ENCODE measurements at places on chromosomes 3 and 15.

DNA sequence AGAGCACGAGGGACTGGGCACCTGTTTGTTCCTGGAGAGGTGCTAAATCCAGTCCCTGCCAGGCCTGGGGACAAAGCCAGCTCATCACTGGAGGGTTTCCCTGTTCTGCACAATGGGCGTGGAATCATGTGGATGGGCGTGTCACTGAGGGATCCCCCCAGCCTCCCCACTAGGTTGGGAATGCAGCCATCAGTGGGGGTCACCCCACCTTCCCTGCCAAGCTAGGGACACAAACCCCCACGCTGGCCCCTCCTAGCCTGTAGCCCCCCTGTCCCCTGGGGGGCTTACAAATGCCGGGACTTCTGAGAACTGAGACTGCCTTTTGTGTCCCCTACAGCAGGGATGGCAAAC lies 61.9 kb downstream of the NSMCE3 start:
- DNase-seq = no peak

DNA sequence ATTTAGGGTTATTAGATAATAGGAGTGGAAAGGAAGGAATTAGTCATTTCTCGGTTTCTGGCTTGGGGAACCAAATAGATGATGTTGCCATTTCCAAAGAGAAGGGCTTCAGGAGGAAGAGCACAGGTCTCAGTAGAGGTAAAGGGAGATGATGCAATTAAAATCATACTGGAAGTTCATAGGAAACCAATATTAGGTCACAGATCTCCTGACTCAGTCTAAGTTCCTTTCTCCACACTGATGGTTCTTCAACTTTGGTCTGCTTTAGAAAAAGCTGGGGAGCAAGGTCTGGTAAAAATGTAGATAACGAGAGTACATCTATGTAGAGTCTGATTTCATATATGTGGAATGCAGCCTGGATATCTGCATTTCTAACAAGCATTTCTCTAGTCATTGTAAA lies 130.9 kb downstream of the POLQ start:
- DNase-seq = no peak

DNA sequence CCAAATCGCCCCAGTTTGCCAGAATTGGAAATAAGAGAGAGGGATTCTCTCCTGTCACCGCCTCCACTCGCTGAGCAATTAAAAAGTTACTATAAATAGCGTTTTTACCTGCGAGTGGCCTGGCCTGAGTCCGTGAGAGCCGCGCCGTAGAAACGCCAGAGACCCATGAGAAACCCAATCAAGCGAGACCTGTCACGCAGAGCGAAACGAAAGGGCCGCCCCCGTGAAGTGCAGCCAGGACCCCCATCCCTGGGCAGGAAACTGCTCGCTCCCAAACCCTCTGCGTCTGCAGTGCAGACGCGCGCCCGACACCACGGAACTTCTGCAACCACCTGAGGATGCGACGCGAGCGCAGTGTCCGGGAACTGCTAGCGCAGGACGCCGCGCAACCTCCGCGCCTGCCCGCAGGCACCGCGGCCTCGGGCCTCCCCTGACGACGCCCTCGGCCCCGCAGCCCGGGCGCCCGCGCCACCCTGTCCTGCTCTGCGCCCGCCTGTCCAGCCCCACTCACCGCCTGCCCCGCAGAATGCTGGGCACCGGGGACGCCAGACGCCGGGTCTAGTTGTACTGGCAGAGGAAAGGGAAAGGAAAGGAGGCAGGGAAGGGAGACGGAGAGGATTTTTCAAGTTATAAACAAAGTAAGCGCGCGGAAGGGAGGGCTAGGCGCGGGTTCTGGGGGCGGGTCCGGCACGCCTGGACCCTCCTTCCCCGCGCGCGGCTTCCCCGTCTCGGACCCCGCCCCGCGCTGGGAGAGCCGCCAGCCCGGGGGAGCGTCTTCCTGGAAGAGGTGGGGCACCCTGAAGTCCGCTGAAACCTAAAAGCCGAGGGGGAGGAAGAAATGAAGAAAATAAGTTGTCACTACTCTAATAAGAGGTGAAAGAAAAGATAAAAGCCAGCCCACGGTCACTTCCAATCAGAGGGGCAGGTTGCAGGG lies at the start of gene PLSCR4:
TSS of gene PLSCR4 (minus strand) at position 657 of the 934 bp plus-strand sequence. CDS start 29,034 bp downstream, outside the sequence.
- peak; percentile 27 for DNase-seq

- peak; percentile 72 for DNase-seq
Measured at GRCh38 chr15:59138243-59138642, 33.3 kb downstream of the CCNB2 start.

DNA sequence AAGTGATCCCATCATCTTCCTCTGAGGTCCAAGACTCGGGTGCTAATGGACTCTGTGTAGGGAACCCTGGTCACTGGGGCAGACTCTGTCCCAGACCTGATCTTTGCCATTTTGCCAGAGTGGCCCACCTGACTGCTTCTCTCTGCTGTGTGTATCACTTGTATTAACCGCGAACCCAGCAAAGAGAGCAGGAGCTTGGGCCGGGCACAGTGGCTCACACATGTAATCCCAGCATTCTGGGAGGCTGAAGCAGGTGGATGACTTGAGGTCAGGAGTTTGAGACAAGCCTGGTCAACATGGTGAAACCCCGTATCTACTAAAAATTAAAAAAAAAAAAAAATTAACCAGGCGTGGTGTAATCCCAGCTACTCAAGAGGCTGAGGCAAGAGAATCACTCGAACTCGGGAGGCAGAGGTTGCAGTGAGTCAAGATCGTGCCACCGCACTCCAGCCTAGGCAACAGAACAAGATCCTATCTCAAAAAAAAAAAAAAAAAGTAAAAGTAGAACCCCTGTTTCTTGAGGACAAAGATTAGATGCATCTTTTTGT lies 32.9 kb upstream of the CYP11A1 start:
- peak; percentile 56 for DNase-seq

DNA sequence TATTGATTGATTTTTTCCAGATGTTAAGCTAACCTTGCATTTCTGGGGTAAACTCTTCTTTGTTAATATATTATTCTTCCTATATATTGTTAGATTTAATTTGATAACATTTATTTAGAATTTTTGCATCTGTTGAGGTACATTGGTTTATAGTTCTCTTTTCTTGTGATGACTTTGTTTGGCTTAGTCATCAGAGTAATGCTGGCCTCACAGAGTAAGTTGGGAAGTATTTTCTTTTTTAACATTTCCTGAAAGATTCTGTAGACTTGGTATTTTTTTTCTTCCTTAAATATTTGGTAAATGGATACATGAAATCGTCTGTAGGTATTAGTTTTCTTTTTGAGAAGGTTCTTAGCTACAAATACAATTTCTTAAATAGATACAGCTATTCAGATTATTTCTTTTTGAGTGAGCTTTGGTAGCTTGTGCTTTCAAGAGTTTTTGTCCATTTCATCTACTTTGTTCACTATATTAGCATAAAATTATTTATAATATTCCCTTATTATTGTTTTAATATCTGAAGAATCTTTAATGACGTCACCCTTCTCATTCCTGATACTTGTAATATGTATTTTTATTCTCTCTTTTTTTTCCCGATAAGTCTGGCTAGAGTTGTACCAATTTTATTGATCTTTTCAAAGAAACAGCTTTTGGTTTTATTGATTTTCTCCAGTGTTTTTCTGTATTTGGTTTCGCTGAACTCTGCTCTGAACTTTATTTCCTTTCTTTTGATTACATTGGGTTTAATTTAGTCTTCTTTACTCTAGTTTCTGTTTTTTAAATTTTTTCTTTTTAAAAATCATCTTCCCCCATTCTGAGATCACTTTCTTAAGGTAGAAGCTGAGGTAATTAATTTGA lies 6.5 kb upstream of the HPS3 start:
- DNase-seq = no peak

DNA sequence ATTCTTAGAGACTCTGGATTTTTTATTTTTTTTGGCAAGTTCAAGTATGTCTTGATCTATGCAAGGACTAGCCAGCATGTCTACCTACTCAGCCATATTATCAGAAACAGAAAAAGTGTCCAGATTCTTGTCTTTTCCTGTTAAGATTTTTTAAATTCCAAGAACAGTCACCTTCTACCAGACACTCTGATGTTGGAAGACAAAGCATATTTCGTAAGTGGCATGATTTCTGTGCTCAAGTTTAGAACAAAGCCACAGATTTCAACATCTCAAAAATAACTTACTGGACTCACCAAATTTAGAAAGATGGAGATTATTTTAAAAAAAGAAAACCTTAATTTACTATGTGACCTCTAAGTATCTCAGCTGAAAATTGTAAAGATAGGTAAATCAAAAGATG lies 61.9 kb downstream of the GOLGA6L7 start:
- no peak for DNase-seq

DNA sequence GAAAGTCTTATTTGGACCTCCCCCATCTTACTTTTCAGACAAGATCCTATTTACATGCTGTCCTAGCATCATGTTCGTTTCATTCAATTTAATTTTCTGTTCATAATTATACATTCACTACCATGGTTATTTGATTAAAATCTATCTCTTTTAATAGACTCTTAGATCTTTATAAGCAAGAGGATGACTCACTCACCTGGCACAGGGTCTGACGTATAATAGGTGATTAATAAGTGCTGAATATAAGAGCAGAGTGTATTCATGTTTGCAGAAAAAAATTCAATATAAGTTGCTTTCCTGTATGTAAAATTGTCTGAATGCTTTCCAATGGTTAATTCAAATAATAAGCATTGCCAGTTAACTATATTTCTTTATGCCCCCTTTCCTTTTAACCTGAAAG lies 165.5 kb upstream of the CBLB start:
- no peak for DNase-seq

DNA sequence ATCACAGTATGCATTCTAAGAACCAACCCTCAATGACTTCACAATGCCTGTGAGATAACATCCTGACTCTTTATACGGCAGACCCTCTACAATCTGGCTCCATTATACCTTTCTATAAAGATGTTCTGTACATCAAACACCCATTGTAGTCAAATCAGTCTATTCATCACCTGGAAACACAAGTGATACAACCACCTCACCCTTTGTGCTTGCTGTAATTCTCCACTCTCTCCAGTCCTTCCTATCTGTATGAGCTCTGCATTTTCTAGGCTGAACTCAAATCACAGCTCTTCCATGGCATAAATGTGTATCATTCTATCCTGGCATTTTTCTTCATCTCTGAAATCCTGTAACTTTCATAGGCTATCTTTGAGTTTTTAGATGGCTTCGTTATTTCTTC lies 539.4 kb downstream of the GRM7 start:
- DNase-seq = no peak

- no peak for DNase-seq
Measured at GRCh38 chr3:138038725-138039462, 28.9 kb downstream of the CLDN18 start.

DNA sequence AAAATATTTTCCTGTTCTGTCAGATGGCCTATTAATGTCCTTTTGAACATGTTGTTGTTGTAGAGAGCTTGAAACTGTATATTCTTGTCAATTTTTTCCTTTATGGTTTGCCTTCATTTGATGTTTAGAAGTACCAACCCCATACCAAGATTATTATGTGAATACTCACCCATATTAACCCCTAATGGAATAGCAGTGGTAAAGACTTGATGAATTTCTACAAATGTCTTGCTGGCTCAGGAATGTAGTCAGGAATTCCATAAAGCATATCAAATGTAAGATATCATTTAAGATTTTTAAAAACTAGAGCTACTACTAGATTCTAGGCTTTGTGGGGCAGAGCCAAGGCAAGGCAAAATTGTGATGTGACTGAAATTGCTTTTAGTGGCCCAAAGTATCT lies 30.0 kb downstream of the MYO5A start:
- no peak for DNase-seq

DNA sequence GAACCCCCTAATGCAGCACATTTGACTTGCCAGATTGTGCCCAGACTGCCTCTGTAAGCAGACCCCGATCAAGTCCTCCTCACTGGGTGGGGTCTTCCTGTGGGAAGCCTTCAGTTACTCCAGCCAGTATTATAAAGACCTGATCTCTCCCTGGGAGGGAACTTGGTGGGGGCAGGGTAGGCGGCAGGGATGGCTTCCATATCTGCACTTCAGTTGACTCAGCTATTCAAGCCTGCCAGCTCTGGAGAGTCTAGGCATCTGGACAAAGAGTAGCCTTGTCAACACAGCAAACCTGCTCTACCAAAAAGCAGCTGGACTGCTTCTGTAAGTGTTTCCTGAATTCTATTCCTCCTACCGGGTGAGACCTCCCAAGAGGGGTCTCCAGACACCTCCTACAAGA lies 21.0 kb upstream of the SLC25A38 start:
- DNase-seq = no peak

DNA sequence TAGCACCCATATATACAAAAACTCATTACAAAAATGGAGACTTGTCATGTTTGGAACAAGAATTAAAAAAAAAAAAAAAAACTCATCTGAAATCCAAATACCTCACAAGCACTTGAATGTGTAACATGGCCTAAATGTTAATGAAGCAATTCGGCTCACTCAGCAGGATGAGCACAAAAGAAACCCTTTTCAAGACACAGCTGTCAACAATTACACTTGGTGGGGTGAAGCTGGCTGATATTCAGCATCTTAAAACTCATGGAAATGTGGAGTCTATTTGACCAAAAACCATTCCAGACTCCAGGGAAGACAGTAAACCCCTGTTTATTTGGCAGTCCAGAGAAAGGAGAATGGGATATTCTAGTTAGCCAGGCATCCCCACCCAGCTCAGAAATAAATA lies 205.4 kb upstream of the TSC22D2 start:
- no peak for DNase-seq

DNA sequence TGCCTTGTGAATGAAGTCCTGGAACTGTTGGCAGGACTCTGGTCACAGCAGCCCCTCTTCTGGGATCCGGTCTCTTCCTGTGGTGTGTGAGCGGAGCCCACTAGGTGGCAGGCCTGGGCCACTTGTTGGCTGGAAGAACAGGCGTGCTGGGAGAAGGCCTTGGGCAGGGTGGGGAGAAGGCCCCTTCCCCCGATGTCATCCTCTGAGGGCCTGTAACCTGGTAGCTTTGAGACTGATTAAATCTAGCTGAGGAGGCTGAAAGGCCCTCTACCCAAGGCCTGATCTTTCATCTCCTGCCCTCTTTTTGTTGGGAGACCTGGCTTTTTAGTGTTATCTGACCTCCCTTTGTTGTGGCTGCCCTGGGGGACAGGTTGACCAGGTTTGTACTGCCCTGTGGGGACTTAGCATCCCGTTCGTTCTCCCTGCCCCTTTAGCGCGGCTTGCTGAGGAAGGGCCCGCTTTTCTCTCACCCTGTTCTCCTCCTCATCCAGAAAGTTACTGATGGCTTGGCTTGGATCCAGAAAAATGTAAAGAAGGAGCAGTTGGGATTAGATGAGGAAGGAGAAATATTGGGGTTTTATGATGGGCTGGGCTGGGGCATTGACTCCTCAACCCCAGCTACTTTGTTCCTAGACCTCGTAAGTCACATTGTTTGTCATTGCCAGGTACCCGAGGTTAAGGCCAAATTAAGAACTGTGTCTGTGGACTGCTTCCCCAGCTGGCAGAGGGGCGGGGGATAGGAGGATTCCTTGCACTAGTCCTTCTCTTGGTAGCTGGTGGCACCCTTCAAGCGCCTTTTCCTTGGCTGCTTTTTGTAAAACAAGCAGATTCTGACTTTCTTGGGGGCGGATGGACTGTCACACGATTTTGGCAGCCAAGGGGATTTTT lies 48.5 kb downstream of the CHCHD6 start:
- DNase-seq = peak; percentile 68

DNA sequence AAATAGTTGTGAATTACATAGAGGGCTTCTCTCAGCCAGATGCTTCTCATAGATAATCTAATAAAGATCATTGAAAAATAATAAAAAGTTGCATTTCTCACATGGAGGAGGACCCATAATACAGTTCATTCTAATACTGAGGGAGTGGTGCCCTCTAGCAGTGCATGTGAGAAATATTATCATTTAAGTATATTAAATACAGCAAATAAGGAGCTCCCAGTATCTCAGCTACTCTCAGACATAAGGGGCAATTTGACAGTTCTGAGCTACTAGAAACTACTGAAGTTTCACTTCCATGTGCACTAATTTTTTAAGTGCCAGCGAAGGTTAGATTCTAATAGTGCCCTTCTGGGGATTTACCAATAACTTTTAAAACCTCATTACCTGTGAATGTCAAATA lies 188.3 kb downstream of the IL5RA start:
- DNase-seq = no peak

Data from activated CD4-positive, alpha-beta memory T cell treated with anti-CD3 and anti-CD28 coated beads, Interleukin-2, amount 10 ng/mL, durations not matched to agents 7 days and 5 days (primary cell).